Lower leg skin (tissue), 4 donors: ENCODE measurements at places on chromosomes 6 and 20. TPM values are rescaled to one million over a fixed set of nuclear protein-coding genes. Genes with fewer than 3 reads are reported as not detected.

Gene IL17F
- total RNA-seq: not detected

GRCh38 chr6:122798099-122798641 is 9.1 kb downstream of the SMPDL3A start:
- no peak for DNase-seq

- no peak for DNase-seq
These were observed 31.3 kb downstream of the BCAS4 start for GRCh38 chr20:50826121-50826520.

- DNase-seq: no peak
These were observed 252.2 kb upstream of the PDE10A start for GRCh38 chr6:165915022-165915770.

GRCh38 chr20:44428174-44429016 is 47.3 kb upstream of the TTPAL start:
- DNase-seq: no peak

GRCh38 chr20:38131588-38132121 is 33.4 kb downstream of the TGM2 start:
- no peak for DNase-seq

DNA sequence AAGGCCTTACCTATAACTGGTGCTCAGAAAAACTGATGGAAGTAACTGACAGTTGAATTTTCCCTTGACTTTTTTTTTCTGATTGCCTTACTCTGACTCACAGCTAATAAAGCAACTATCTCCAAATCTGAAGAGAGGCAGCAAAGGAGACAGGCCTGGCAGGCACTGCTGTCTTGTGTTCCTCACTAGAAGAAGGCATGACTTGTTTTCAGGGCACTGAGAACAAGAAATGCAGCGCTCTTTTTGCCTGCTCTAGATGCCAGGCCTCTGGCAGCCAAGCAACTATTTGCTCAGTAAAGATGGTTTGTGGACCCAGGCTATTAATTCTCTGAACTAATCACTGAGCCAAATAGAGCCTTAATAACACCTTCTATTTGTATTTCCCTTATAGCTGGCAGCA is 155.1 kb downstream of the PRDM13 start:
- no peak for DNase-seq

GRCh38 chr6:124028117-124028516 is 224.5 kb downstream of the NKAIN2 start:
- no peak for DNase-seq

- no peak for DNase-seq
These were observed 2.2 kb upstream of the ARHGAP40 start for GRCh38 chr20:38599410-38599882.

DNA sequence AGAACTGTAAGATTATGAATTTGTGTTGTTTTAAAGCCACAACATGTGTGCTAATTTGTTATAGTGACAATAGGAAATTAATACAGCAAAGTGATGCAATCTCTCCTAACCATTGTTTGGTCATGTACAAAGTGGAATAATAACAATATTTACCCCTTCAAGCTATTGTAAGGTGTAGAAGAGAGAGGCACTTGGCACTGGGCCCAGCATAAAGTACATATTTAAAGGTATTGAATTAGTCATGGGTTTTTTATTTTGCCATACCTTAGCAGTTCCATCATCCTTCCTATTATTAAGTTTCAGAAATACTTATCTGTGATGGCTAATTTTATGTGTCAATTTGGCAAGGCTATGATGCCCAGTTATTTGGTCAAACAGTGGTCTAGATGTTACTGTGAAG is 322.4 kb upstream of the TSHZ2 start:
- DNase-seq: no peak

- no peak for DNase-seq
These were observed 548.8 kb downstream of the COL12A1 start for GRCh38 chr6:74657011-74657410.

Gene RGS17
- not detected for total RNA-seq

GRCh38 chr6:78781001-78781400 is 86.3 kb upstream of the IRAK1BP1 start:
- DNase-seq: no peak

DNA sequence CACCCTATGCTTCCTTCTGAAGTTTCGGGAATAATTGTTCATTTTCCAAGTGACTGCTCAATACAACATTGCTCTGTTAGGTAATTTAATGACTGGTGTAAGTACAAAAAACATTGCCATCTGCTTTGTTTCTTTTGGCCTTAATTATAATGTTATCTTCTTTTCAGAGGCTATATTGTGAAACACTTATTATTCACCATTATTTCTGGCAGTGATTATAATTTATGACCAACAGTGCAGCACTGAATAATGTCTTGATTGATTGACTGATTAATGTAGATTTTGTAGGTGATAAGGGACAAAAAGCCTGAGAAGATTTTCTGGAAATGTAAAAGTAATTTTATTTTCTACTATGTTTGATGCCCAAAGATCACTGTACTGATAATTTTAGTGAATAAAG is 377.7 kb downstream of the PLCB1 start:
- no peak for DNase-seq

GRCh38 chr6:144219056-144219685 is 66.0 kb upstream of the UTRN start:
- DNase-seq: no peak
